ENCODE measurements at places on chromosomes 12 and 14.

GRCh38 chr14:68139431-68140075, 320.0 kb downstream of the RAD51B start:
- no peak for DNase-seq

- DNase-seq, result no peak
These were observed 8.7 kb upstream of the CACNA2D4 start for GRCh38 chr12:1927051-1927680.

GRCh38 chr14:105152794-105153241, 15.8 kb downstream of the JAG2 start:
- DNase-seq, result no peak

DNA sequence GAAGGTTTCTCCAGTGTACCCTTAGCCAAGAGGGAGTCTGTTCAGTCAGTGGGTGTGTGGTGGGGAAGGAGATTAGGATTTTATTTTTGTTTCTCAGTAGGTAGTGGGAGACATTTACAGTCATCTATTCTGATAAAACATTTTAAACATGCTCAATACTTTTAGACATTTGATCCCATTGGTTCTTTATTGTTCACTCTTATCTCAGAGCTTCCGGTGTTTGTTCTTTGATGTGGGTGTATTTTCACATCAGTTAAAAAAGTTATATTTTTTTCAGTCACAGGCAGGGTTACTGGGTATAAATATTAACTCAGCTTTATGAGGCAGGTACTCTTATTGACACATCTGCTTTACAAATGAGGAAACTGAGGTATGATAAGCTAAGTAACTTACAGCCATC, 43.3 kb upstream of the LRRK2 start:
- DNase-seq, result no peak

GRCh38 chr12:114982760-114983159, 298.8 kb upstream of the TBX3 start:
- no peak for DNase-seq

DNA sequence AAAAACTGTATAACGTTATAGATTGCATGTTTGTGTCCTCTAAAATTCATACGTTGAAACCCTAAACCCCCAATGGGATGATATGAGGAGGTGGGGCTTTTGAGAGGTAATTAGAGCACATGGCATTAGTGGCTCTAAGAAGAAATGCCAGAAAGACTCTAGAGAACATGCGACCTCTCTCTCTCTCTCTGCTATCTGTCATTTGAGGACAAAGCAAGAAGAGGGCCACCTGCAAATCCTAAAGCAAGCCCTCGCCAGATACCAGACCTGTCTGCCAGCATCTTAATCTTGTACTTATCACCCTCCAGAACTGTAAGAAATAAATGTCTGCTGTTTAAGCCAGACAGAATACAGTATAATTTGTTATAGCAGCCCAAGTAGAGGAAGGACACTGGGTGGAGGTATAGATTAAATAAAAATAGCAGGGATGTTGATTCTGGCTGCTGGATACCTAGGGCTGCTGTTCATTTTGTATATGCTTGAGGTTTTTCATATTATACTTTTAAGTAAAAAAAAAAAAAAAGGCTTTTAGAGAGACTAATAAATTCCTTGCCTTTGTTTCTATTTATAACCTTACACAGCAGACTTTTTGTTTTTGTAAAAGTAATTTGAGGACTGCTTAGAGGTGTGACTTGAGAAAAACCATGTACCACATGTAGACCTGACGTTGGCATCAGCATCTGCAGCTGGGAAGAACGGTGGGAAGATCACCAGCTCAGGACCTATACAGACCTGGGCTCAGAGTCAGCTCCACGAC, 26.9 kb downstream of the MOK start:
- no peak for DNase-seq

- no peak for DNase-seq
These were observed 136.3 kb downstream of the SCARB1 start for GRCh38 chr12:124727264-124727800.

DNA sequence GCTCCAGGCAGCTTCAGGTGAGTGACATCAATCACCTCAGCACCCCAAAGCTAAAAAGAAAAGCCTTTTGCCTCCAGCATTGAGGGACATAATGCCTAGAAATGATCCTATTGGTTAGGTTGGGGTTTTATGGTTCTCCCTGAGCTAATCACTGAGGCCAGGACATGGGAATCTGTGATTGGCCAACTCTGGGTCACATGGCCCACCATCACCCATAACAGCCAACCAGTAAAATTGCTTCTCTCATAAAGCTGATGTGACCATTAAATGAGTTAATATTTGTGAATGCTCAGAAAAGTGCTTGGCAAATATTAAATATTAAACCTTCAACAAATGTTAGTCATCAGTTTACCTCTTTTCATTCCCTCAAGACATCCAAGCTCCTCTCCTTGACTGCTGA, 60.2 kb downstream of the TBX3 start:
- DNase-seq, result no peak

GRCh38 chr14:104206281-104206904, 68.0 kb downstream of the KIF26A start:
- no peak for DNase-seq

- DNase-seq, result no peak
These were observed 707 bp downstream of the G2E3 start for GRCh38 chr14:30559638-30560091.

DNA sequence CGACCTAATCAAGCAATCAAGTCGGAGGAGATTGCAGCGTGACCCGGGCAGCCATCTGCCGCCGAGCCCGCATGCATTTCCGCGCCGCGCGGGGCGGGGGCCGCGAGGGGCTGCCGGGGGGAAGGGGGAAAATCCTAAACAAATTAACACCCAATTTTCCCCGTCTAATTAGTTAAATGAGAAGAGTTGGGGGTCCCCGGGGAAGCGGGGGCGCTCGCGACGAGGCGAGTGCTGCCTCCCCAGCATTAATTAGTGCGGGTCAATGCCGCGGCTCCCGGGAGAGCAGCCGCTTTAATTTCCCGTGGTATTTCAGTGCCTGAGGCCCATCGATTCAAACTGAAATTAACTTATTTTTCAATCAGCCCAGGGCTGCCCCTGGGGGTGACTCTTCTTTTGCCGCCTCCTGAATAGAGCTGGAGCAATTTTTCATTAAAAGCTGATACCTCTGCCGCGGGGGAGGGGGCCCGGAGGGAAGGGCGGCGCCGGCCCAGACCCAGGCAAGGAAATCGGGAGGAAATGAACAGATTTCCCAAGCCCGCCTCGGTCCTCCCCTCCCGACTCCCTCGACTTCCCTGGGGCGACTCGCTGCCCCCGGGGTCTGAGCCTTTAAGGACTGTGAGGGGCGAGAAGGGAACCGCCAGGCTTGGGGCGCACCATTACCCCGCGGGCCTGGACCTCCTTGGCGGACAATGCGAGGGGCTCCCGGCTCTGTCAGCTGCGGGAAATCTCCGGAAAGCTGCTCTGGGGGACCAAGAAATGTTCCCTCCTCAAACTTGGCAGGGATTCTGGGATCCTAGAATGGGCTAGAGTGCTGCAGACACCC, 18.9 kb downstream of the VSX2 start:
- DNase-seq, result no peak

- no peak for DNase-seq
These were observed 287.9 kb downstream of the RPAP3 start for GRCh38 chr12:47417955-47418354.

GRCh38 chr14:75181293-75182062, 5.1 kb upstream of the TMED10 start:
- no peak for DNase-seq

GRCh38 chr12:2168808-2169207, 116.0 kb downstream of the CACNA1C start:
- DNase-seq, result no peak

- DNase-seq, result no peak
These were observed 25.4 kb downstream of the PPP4R3A start for GRCh38 chr14:91484744-91485143.

DNA sequence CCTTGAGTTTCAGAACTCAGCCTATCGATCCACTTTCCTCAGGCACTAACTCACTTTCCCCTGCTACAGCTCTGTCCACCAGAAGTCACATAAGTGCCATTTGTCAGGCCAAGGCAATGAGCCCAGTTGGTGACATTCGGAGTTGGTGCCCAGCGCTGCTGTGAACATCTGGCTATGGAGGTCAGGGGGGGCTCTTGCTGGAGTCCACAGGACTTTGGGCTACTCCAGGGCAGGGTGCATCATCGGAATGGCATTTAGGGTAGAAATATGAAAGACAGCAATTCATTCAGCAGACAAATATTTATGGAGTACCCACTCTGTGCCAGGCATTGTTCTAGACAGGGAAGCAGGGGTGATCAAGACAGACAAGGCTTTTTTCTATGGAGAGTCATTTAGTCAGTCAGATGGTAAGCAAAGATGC, 1.5 kb upstream of the PPP1CC start:
- DNase-seq, result no peak

GRCh38 chr12:108240027-108240785, 98.9 kb downstream of the CMKLR1 start:
- no peak for DNase-seq

DNA sequence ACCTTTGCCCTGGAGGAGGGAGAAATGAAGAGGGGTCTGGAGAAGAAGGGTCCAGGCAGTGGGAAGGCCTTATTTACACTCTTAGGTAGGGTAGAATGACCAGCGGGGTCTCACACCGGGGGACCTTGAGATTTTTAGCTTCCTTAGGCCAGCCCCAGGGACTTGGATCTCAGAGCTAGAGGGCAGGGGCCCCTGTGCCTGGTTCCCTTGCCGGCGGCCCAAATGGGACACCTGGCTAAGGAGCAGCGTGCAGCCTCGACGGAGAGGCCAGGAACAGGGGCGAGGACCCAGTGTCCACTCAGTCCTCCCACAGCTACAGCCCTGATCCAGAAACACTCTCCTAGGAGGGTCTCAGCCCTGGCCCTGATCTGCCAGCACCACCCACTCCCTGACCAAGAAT, 41.8 kb downstream of the DIO3 start:
- DNase-seq, result no peak

- peak; percentile 53 for DNase-seq
These were observed 598 bp downstream of the HIF1A start for GRCh38 chr14:61695695-61696527.

DNA sequence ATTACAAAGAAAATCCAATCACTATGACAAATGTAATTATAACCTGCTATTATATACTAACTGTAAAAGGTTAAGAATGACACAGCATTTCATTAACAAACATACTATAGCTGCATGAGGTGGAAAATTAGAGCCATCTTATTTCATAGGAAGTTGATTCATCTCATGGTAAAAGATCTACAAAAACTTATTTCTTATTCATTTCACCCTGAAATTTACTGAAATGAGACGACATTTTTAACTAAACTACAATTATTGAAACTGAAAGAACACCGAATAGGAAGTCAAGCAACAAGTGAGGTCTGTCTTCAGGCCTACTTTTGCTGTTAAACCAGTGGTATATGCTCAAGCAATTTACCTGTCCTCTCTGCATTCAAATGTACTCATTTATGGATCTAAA, 87.2 kb downstream of the CEP83 start:
- no peak for DNase-seq

DNA sequence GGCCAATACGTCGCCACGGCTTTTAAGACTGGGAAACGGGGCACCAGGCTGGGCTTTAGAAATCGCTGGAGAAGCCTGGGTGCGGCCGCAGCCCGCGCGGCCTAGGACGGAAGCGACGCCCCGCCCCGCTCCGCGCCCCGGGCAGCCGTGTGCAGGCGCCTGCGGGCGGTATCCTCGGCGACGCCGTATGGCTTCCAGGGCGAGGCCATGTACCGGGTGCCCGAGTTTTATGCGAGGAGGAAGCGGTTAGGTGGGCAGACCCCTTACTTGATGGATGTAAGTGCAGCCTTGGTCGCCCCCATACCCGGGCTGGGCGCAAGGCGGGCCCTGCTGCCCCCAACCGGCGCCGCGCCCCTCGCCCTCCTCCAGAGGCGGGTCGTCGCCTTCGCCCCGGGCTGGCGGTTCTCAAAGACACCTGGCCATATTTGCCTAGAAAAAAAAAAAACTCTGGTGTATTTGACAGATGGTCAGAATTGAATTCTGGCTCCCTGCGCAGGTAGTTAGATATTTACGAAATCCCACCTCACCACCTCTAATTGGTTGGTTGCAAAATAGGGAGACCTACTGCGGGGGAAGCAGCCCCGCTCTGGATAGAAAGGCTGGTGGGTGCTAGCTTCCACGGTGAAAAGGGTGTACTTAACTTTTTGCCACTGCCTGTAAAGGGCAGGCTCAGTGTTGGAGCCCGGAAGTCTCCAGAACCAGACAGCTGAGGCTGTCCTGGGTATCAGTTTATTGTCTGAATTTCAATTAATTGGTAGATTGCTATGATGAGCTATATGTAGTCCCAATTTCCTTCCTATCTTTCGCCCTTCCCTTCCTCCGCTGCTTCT, at the start of gene PPP1R36:
TSS of gene PPP1R36 (plus strand) at position 171 of the 830 bp plus-strand sequence. CDS start at position 208, 37 bp downstream.
- DNase-seq, result peak; percentile 24

DNA sequence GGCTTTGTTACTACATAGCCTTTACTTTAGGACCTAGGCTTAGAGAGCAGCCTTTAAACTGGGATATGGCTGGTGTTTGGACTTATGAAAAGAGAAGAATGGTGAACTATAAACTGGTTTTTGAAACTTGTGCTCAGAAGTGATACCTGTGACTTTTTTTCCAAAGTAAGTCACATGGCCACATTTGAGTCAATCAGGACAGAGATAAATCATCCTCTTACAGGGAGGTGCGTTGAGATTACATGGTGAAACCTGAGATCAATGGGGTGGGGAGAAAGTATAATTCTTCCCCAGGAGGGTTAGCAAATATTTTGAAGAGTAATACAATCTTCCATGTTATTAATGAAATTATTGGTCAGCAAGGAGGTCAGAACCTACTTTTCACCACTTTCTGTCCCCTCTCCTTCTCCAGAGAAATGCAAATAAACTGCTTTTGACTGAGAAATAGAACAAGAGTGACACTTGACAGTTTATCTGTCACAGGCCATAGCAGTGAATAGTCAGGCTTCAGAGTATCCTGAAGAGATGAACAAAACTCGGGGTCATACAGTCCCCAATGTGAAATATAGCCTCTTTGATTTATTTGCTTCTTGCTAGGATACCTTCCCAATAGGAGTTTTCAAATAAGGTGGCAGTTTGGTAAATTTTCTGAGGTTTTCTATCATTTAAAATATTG, 11.1 kb upstream of the ZNF641 start:
- no peak for DNase-seq

DNA sequence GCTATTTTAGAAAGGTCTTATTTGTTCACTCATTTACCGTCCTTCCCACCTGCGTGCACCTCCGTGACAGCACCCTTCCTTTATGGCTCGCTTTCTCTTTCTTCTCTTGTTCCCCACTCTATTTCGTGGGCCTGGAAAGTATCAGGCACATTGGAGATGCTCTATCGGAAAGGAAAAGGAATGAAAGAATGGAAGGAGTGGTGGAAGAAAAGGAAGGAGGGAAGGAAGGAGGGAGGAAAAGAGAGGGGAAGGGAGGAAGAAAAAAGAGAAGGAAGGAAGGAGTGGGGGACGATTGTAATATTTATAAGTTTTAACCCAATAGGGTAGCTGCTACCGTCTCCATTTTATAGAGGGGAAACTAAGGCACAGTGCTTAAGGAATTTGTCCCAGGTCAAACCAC, 363.4 kb downstream of the CACNA1C start:
- no peak for DNase-seq

Data from stimulated activated CD4-positive, alpha-beta T cell treated with anti-CD3 and anti-CD28 coated beads, Interleukin-1b, Interleukin-23, amount 100 ng/mL, for 48 hours (primary cell).